ENCODE measurements at places on chromosomes 1 and 21.

DNA sequence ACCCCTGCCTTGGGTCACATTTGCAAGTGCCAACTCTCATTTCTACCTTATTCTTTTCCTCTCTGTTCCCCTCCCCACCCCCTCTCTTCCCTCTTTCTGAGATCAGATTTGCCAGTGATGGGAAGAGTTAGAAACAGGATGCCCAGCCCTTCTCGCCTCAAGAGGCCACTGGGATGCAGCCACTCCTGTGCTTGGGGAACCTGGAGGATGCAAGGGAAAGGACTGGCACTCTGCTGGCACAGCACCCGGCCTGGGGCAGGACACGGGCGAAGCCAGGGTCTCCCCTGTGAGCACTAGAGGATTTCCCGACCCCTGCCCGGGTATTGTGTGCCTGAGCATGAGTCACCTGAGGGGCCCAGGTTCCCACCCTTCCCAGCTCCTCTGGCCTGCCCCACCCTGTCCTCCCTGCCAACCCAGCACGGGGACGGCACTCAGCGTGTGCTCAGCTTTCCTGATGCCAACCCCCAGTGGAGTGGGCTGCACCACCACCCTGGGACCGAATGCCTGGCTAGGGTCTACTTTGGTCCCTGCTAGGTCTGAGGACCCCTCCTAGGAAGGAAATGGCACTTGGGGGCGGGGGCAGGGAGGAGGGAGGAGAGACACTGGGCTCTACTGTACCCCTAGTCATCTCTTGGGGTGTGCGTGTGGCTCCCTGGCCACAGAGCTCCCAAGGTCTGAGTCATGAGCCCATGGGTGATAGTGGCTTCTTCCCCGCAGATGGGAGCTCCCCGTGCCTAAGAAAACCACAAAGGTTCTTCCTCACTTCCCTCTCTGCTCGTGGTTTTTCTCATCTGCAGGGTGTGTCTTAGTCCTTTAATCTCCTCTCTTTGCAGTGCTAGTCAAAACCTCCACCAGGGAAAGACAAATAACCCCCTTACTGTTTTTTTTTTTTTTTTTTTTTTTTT is 12.4 kb downstream of the LMNA start:
- peak; percentile 94 for DNase-seq

- DNase-seq: peak; percentile 79
These were observed 9.0 kb downstream of the PRDX1 start for GRCh38 chr1:45512641-45513054.

DNA sequence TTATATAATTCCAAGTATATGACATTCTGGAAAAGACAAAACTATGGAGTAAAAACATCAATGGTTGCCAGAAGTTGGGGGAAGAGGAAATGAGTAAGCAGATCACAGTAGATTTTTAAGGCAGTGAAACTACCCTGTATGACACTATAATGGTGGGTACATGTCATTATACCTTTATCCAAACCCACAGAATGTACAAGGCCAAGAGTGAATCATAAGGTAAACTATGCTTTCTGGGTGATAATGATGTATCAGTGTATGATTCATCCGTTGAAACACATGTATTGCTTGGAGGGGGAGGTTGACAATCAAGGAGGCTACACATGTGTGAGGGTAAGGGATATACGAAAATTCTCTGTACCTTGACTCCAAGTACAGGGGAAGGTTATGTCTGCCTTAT is 862.7 kb downstream of the PLA2G4A start:
- peak; percentile 94 for DNase-seq

DNA sequence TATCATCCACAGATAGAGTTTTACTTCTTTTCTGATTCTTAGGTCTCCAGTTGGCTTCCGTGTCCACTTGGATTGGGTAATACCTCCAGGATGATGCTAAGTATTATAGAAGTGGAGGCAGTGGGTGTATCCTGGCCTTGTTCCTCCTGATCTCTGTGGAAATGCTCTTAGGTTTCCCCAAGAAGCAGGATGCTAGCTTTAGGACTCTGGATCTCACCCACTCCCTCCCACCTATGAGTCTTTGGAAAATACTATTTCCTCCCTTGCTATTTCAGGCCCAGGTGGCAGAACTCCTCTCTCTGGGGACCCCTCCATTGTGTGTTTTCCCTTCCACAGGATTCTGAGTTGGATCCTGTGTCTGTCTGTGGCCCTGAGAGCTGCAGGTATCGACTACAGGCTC is 86.7 kb downstream of the SIM2 start:
- peak; percentile 36 for DNase-seq

DNA sequence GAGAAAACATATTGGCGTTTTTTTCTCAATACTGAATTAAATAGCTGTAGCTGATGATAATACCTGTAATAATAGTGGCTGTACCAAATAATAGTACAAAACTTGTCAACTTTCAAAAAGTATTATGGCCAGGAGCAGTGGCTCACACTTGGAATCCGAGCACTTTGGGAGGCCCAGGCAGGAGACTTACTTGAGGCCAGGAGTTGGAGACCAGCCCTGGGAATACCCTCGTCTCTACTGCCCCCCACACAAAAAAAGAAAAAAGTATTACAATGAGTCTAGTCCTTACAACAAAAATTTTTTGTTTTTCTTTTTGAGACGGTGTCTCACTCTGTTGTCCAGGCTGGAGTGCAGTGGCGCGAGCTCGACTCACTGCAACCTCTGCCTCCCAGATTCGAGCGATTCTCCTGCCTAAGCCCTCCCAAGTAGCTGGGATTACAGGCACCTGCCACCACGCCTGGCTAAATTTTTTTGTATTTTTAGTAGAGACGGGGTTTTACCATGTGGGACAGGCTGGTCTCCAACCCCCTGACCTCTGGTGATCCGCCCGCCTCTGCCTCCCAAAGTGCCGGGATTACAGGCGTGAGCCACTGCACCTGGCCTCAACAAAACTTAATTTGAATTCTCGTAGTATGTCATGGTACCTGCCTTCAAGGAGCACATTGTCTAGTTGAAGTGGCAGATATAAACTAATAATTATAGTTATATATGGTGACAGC is 1.4 kb downstream of the RBBP4 start:
- DNase-seq: no peak

- no peak for DNase-seq
These were observed 35.9 kb downstream of the HEATR1 start for GRCh38 chr1:236568285-236568894.

DNA sequence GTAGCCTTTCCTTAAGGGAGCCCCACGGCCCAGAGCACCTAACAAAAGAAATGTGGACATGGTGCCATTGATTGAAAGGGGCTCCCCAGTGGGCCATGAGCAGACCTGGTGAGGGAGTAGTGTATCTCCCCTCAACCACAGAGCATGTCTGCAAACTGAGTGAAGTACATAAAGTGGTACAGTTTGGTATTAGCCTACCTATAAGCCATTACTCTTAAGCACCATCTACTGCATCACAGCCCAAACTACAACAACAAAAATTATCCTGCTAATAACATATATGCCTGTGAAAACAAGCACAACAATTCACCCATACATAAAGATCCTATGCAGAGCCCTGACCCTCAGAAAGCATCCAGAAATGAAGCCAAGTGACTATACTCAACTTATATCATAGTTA is 407.8 kb downstream of the PTPRC start:
- DNase-seq: no peak

- no peak for DNase-seq
These were observed 122.5 kb downstream of the KIF26B start for GRCh38 chr1:245277276-245277675.

- no peak for DNase-seq
These were observed 36.9 kb downstream of the KIAA1614 start for GRCh38 chr1:180949616-180950000.

DNA sequence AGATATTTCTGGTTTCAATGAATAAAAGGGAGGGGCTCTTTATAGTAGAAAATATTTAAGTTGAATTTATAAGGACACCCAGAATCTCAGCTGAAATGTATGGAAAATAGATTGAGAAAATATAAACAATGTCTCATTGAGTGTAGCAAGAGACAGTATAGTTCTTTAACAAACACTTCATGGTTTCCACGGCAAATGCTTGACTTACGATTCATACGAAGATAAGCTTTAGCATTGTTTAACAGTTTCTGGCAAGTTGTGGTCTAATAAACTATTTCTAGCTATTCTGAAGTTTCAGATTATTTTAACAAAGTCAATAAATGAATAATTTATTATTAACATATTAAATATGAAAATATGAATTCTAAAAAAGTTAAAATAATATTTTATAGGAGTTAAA is 1419.4 kb downstream of the KCNT2 start:
- peak; percentile 37 for DNase-seq

DNA sequence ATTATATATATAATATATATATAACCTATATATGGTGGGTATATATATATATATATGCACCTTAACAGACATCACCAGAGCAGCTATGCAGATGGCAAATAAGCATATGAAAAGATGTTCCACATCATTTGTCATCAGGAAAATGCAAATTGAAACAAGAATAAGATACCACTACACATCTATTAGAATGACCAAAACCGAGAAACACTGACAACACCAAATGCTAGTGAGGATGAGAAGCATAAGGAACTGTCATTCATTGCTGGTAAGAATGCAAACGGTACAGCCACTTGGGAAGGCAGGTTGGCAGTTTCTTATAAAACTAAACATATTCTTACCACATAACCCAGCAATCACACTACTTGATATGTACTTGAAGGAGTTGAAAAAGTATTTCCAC is 219.8 kb upstream of the PRMT6 start:
- DNase-seq: no peak

DNA sequence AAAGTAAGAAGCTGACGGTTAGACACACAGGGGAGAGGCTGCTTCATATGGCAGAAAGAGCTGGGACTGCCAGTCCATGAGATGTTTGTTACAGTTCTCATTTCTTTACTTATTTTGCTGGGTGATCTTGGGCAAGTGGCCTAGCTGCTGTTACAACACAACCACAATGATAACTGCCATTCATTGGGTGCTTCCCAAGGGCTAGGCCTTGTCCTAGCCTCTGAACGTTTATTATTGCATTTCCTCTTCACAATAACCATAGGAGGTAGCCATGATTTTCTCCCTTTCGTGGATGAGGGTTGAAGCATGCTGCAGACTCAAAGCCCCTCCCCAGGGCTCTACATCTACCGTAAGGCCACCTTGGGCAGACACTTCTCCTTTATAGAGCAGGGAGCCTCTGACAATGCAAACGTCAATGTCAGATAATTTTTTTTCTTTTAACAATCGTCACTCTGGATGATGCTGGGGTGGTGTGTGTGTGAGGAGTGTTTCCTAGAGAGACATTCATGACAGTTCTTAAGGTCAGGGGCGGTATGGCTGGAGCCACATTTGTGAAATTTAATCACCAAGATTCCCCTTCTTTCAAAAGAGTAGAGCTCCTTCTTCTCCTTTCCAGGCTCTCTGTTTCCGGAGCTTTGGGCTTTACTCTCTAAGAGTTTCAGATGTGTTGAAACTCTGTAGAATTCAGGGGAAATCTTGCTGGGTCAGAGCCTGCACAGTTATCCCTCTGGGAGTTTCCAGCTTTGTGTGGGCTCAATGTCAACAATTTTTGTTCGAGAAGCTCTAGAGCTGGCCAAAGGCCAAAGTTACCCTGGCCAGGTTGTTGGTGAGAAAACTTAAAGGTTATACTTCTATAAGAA is 138.5 kb upstream of the SGIP1 start:
- peak; percentile 40 for DNase-seq

- DNase-seq: no peak
These were observed 484.3 kb downstream of the LMO4 start for GRCh38 chr1:87812871-87813577.

GRCh38 chr1:64917328-64917861 is 49.0 kb downstream of the JAK1 start:
- peak; percentile 94 for DNase-seq

DNA sequence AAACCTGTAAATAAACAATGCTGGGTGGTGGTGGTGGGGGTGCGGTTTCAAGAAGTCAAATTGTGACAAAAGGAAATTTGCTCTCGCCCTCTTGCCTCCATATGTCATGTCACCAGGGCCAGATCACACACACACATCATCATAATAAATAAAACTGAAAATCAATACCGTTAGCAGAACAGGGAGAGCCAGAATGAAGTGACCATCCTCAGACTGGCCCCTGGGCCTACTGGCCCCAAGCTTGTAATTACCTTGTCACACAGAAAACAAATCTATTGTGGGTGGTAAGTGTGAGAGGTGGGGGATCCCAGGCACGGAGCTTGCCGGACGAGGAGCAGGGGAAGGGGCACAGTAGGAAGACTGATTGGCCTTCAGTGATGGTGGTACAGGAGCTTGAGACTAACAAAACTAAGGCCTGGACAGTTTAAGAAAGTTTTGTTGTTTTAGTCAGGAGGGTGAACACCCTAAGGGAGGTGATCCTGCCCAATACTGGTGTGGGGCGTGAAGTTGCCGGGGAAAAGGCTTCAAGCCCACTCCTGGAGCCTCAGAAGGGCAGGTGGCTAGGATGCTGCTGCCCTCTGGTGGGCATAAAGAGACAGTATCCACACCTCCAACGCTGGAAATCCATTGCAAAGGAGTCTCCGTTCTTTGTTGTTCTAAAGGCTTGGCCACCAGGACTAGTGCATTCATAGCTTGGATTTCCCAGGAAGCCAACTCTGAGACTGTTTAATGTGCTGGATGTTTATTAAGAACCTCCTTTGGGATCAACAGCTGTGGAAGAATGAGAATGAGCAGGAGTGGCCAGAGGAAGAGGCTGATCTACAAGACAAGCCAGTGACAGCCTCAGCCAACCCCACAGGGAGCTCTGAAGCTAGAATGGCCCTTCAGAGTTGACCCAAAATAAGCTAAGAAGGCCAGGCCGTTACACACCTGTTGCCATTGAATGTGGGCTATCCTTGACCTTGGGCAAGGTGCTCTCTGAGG is 8.1 kb upstream of the C1orf216 start:
- peak; percentile 47 for DNase-seq

GRCh38 chr1:191151321-191151807 is 673.7 kb upstream of the BRINP3 start:
- no peak for DNase-seq

DNA sequence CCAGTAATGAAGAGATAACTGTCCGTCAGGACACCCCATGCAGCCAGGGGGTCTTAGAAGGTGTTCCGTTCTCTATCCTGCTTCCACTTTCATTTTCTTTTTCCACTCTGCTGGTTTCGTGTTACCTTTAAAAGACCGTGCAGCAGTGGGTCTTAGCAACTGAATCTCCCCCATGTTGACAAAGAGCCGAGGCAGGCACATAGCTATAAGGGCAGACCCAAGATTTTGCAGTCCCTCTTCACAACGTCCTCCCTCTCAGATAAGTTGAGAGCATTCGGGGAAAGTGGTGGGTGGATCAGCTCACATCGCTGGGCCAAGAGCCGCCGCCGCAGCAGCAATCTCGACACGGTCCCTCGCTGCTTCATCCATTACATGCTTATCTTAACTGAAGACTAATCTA is 355.5 kb downstream of the LMO4 start:
- peak; percentile 39 for DNase-seq
